ENCODE measurements at places on chromosomes 2 and 18. TPM values are rescaled to one million over a fixed set of nuclear protein-coding genes. Genes with fewer than 3 reads are reported as not detected.

CYS1 gene
- 0.15 TPM for total RNA-seq

TXNL1 gene
- total RNA-seq = 93.4 TPM

MAP3K19 gene
- total RNA-seq = not detected

RRM2 gene
- total RNA-seq = 444 TPM

EFR3B gene
- total RNA-seq = 0.25 TPM

CHST10 gene
- total RNA-seq = 15.8 TPM

C2orf78 gene
- not detected for total RNA-seq

ATP8B1 gene
- 0.15 TPM for total RNA-seq

INHBB gene
- total RNA-seq = not detected

KIF5C gene
- 24.3 TPM for total RNA-seq

ABCG8 gene
- not detected for total RNA-seq

SDC1 gene
- 0.19 TPM for total RNA-seq

TTC21B gene
- total RNA-seq = 19.1 TPM

CD8A gene
- 433 TPM for total RNA-seq

PROKR1 gene
- total RNA-seq = 0.13 TPM

CYP1B1 gene
- total RNA-seq = 6.9 TPM

KIAA2012 gene
- total RNA-seq = not detected

LIMS3 gene
- total RNA-seq = 0.78 TPM

MYO1B gene
- 11.2 TPM for total RNA-seq

POTEC gene
- total RNA-seq = not detected

RETREG2 gene
- total RNA-seq = 69.1 TPM

ZNF396 gene
- 1.1 TPM for total RNA-seq

Measured in activated CD8-positive, alpha-beta memory T cell treated with anti-CD3 and anti-CD28 coated beads for 36 hours (primary cell).